ENCODE measurements at places on chromosomes 16 and 17.

- no peak for DNase-seq
Measured at GRCh38 chr17:35774499-35774898, 13.8 kb downstream of the C17orf50 start.

- DNase-seq = no peak
Measured at GRCh38 chr17:73777131-73777449, 132.8 kb upstream of the SDK2 start.

DNA sequence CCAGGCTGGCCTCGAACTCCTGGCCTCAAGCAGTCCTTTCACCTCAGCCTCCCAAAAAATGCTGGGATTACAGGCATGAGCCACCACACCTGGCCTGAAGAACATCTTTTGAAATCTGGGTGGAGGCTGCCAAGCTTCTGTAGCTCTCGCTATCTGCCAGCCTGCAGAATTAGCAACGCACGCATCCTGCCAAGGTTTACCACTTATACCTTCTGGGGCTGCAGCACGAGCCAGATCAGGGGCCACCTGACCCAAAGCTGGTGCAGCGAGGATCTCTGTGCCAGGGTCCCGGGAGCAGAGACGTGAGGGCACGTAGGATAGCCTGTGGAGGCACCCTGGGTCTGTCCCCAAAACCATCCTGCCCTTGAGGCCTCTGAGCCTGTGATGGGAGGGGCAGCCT lies 22.2 kb downstream of the SLC38A8 start:
- DNase-seq = no peak

DNA sequence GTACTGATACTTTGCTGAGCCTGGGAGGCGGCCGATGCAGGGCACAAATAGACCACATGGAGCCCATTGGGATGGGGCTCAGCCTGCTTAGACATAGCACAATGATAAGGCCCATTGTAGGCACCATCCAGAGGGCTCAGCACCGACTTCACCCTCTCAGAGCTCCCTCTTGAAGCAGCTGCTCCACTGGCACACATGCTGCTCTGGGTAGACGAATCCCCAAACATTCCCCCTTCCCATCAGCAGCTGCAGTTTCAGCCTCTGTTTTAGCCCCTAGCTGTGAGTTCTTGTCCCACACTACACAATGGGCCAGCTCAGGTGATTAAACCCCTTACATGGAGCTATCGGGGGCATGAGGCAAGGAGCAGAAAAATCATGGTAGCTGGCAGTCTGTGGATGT lies 174.1 kb downstream of the RGS9 start:
- DNase-seq = no peak

DNA sequence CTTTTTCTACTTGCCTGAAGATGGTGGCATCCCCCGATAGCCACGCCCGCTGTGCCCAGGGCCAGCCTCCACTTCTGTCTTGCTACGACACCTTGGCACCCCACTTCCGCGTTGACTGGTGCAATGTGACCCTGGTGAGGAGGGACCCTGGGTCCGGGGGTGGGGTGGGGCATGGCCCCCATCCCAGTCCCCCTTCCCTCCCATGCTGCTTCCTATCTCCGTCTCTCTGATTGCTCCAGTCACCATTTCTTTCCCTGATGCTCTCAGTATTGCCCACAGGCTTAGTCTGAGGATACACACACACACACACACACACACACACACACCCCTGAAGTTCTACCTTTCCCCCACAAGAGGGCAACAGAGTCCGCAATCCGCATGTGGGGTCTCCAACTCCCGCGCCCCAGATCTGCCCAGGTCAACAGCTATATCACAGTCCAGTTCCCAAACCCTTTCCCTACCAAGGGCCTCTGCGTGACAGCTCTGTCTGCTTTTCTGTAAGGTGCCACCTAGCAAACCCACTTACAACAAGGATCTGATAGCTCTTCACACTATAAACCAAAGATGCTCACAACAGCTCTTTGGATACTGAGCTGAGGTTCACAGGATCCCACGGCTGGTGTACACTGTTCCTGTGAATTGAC lies 3.4 kb downstream of the SGCA start:
- DNase-seq = peak; percentile 87

DNA sequence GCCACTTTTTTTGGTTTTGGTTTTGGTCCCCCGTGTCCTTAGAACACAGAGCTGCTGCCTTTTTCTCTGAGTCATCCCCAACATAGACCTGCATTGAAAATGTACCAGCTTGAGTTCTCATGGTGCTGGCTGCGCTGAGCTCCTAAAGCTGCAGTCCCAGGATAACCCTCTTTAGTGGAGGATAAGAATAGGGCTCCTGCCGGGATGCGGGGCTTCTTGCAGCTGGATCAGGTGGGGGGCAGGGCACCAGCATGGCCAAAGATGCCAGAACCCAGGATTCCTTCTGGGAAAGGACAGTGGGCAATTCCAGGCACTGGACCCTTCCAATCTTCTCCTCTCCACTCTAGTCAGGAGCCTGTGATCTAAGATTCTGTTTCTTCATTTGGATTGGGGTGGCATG lies 8.3 kb upstream of the CLUH start:
- DNase-seq = no peak

GRCh38 chr17:76087531-76087930 lies 8.5 kb downstream of the ZACN start:
- DNase-seq = no peak

GRCh38 chr17:58387834-58388233 lies 29.5 kb downstream of the RNF43 start:
- DNase-seq = no peak

DNA sequence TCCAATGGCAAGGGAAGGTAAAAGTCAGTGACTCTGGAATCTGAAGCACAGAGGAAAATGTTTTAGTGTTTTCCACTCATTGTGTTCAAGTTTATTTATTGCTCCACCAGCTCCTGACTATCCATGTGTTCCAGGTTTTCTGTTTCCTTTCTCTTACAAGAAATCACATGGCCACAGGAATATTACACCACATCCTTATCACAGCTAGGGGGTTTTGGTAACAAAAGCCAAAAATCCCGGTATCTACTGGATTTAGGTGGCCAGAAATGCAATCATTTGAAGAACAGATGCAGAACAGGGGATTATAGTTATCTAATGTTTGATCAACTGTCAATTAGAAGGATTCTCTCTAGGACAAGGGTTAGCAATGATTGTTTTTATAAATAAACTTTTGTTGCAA lies 47.9 kb downstream of the STH start:
- DNase-seq = peak; percentile 47

DNA sequence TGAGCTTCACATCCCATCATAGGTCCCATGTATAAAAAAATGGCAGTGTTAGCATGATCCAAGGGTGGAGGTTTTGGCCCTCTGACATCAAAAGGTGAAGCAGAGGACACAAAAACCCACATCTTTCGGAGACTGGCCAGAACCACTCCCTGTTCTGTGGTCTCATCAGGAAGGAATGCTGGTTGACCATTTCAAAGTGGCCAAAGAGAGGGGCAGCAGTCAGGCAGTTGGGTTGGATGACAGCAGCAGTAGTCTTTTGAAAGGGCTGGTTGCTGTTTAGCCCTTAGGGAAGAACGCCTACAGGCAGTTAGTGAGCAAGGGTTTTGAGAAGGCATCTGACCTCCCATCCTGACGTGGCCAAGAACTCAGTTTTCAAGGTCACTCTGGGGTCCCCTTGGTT lies 40.5 kb downstream of the LCMT1 start:
- DNase-seq = peak; percentile 86

DNA sequence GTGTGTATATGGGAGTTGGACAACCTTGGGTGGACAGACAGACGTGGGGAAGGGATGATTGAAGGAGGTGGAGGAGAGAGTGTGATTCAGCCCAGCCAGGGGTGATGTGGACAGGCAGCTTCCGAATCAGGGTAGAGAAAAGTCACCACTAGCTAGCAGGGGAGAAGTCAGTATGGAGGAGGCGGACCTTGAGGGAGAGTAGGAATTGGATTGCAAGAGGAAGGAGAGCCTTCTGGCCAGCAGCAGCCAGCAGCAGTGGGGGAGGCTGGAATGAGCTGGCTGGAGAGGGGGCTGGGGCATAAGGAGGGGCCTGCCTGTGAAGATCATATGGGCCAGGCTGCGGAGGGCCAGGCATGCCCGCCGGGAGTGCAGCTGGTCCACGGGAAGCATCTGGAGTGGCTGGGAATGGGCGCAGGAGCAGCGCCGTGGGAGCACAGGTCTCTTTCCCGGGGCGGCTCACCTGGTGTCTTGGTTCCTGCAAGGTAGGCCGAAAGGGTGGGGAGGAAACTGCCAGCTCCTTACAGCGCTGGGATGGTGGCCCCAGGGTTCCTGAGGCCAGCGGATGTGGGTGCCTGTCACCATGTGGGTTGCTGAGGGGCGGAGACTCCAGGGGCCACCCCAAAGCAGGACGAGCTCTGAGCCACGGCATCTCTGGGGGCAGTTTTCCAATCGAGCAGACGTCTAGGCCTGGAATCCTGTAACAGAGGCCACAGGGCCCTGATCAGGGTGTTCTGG lies 235.3 kb downstream of the SEC14L1 start:
- DNase-seq = peak; percentile 72

DNA sequence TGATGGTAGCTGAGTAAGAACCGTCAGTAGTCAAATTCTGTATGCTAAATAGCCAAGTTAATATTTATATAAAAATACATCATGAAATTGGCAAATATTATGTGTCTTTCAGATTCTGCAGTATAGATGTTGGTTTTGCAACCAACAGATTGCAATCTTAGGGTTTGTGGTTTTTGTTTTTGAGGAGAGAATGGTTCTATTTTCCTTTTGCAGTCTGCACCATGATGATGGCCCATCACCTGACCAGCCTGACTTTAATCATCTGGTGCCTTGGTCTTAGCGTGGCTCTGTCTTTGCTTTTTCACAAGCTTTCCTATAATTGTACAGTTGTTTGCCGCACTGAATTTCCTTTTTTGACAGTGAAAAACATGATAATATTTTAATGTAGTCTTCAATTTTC lies 50.7 kb downstream of the NUP93 start:
- no peak for DNase-seq

- peak; percentile 60 for DNase-seq
Measured at GRCh38 chr16:19463468-19464315, 46.0 kb downstream of the TMC5 start.

DNA sequence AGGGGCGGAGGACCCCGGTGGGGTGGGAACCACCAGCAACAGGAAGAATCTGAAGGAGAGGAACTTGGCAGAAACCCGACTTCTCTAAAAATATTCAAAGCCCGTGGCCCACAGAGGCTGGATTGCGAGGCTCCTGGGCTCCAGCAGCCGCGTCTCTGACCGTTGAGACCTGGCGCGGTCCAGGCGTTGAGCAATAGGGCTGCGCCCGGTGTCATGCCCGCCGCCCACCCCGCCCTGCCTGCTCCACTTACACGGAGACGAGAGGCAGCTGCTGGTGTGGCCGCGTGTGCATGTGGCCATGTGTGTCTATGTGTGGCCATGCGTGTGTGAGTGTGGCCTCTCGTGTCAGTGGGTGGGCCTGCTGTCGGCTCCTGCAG lies 83.6 kb downstream of the IRF8 start:
- no peak for DNase-seq

GRCh38 chr16:51982715-51983680 lies 563.9 kb downstream of the TOX3 start:
- peak; percentile 73 for DNase-seq

DNA sequence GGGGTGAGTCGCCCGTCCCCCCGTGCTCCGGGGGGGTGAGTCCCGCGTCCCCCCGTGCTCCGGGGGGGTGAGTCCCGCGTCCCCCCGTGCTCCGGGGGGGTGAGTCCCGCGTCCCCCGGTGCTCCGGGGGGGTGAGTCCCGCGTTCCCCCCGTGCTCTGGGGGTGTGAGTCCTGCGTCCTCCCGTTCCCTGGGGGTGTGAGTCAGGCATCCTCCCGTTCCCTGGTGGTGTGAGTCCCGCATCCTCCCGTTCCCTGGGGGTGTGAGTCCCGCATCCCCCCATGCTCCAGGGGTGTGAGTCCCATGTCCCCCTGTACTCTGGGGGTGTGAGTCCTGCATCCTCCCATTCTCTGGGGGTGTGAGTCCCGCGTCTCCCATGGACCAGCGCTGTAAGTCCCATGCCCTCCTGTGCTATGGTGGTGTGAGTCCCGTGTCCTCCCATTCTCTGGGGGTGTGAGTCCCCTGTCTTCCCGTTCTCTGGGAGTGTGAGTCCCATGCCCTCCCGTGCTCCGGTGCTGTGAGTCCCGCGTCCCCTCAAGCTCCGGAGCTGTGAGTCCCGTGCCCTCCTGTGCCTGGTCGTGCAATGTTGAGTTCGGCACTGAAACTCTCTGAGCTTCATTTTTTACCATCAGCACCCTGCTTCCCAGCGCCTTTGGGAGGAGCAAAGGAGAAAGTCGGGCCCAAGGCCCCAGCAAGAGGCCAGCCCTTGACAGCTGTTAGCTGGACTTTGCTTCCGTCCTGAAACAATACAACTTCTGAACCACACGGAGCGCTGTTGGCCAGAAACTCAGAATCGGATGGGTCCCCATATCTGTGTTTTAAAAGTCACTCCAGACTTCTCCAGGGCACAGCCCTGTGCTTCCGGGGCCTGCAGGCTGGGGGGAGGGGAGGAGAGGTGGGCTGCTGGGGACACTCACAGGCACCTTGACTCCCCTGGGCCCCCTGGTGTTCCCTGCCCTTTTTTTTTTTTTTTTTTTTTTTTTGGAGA lies 11.5 kb upstream of the ZC3H18 start:
- DNase-seq = peak; percentile 68

DNA sequence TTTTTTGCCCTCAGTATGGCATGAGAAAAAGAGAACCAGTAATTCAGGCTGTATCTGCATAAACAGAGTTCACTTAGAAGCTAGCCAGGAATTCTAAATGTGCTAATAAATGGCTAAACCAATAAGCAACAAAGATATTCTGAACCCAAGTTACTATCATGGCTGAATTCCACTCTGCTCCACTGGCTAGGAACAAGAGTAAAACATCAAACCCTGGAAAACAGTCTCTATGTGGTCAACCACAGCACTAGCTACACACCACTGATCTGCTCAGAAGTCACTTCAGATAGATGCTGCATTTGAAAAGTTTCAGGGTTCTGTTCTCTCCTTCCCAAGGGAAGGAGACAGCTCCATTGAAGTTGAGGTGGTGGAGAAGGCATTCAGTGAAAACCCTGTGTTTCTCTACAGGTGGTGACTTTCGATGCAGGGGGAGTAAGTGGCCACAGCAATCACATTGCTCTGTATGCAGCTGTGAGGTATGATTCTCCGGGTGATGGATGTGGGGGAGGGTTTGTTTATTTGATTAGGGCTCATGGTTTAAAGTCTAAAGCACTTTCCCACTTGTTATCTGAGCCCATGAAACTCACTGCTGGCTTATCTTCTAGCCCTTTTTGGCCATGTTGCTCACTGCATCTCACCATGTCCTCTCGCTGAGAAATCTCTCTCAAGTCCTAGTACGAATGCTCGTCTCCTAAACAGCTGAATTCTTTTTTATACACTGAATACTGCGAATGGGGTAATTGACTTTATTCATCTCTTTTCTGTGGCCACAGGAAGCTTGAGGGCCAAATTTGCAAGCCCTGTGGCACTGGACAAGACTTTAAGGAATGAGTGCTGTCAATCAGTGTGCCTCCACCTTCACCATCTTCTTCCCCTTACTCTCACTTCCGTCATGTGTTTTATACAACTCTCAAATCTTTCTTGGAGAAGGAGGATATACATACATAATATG lies 39.9 kb downstream of the CENPV start:
- DNase-seq = no peak

GRCh38 chr16:23248261-23249194 lies 53.6 kb upstream of the SCNN1B start:
- DNase-seq = no peak

GRCh38 chr17:78873519-78874340 lies 29.3 kb downstream of the CEP295NL start:
- DNase-seq = no peak

GRCh38 chr17:33079201-33079600 lies 87.6 kb downstream of the SPACA3 start:
- DNase-seq = no peak

- no peak for DNase-seq
Measured at GRCh38 chr16:27301236-27301861, 12.4 kb upstream of the IL4R start.

Measured in ELR (cell line).